ENCODE measurements at places on chromosomes 3 and 15.

- DNase-seq = no peak
These were observed 65.4 kb upstream of the XCR1 start for GRCh38 chr3:46092702-46093080.

DNA sequence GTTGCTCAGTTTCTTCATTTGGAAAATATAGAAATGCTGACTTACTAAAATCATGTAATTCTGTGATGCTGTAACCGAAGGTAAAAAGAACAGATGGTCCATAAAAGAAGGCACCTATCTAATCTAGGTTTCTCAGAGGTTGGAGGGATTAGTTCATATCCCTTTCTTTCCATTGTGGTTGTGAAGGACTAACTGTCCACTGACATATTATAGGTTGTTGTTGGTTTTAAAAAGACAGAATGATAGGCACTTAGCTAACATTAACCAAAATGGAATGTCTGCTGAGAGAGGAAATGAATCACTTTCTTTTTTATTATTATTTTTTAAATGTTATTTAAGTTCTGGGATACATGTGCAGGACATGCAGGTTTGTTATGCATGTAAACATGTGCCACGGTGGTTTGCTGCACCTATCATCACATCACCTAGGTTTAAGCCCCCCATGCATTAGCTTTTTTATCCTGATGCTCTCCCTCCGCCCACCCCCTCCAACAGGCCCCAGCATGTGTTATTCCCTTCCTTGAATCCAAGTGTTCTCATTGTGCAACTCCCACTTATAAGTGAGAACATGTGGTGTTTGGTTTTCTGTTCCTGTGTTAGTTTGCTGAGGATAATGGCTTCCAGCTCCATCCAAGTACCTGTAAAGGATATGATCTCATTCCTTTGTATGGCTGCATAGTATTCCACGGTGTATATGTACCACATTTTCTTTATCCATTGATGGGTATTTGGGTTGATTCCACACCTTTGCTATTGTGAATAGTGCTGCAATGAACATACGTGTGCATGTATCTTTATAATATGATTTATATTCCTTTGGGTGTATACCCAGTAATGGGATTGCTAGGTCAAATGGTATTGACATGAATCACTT is 45.8 kb downstream of the ALDH1A2 start:
- no peak for DNase-seq

- DNase-seq = no peak
These were observed 74.2 kb upstream of the GCNT3 start for GRCh38 chr15:59537403-59537802.

DNA sequence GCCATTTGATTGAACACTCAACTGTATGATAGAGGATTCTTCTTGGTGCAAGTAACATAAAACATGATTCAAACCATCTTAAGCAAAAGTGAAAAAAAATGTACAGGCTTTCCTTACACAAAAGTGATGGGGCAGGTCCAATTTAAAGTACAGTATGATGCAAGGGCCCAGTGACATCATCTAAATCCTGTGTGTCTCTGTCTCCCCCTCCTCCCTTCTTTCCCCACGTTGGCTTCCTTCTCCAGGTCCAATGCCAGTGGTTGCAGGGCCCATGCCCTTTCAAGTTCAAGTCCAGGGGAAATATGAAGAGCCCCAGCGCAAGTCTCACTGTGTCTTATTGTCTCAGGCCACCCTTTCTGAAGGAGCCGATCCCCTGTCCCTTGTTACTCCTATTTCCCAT is 332.3 kb downstream of the SHQ1 start:
- no peak for DNase-seq

DNA sequence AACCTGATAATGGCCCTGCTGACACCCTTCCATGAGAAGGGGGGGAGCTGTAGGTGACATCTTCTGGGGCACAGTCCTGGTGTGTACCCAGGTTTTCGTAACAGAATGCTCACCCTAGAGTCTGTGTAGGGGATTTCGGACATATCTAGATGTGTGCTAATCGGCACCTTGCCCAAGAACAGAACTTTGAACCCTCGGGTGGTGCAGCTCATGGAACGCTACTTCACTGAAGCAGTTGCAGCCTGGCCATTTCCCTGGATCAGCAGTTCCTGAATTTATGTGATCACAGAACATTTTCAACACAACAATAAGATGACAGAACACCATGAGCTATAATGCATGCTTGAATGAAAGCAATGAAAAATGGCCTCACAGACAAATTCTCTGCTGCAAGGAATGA is 57.5 kb upstream of the MUC13 start:
- DNase-seq = no peak

DNA sequence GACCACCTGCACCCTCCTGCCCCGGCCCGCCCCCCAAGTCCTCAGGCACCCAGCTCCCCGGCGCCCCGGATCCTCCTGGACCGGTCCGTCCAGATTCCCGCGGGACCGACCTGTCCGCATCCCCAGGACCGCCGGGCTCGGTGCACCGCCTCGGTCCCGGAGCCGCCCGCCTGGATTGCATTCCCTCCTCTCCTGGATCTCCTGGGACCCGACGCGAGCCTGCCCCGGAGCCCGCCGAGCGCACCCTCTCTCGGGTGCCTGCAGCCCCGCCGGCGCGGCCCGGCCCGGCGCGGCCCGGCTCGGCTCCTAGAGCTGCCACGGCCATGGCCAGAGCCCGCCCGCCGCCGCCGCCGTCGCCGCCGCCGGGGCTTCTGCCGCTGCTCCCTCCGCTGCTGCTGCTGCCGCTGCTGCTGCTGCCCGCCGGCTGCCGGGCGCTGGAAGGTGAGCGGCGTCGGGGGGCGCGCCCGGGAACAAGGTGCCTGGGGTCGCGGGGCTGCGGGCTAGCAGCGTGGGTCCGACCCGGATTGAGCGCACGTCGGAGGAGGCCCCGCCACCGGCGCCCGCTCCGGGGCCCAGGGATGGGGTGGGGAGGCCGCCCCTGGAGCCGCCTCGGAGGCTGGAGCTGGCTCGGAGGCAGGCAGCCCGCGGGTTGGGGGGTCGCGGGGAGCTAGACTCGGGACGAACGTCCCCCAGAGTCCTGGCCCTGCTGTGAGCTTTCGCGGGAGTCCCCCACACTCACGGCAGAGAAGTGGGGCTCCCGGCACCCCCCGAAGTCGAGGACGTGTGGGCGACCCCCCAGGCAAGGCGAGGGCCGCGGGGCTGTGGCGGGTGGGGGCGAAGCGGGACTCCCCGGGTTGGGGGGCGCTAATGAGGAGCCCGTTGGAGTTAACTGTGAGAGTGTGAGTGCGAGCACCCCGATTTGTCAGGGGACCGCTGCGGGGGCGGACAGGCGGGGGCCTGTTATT is 610 bp downstream of the EPHB3 start:
- DNase-seq = no peak

GRCh38 chr3:82004266-82004665 is 242.8 kb upstream of the GBE1 start:
- no peak for DNase-seq

DNA sequence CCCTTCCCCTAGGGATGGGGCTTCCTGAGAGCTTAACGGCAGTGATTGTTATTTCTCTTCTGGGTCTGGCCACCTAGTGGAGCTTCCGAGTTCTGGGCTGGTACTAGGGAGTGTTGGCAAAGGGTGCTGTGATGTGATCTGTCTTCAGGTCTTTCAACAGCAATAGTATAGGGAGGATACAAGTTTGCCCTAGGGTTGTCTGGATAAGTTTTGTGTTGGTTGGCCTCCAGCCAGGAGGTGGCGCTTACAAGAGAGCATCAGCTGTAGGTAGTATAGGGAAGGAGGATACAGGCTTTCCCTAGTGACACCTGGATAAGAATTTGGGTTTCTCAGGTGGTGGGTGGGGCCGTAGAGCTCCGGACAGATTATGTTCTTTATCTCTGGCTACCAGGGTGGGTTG is 19.2 kb upstream of the CPOX start:
- no peak for DNase-seq

- no peak for DNase-seq
These were observed 329.6 kb downstream of the UACA start for GRCh38 chr15:70433586-70434324.

DNA sequence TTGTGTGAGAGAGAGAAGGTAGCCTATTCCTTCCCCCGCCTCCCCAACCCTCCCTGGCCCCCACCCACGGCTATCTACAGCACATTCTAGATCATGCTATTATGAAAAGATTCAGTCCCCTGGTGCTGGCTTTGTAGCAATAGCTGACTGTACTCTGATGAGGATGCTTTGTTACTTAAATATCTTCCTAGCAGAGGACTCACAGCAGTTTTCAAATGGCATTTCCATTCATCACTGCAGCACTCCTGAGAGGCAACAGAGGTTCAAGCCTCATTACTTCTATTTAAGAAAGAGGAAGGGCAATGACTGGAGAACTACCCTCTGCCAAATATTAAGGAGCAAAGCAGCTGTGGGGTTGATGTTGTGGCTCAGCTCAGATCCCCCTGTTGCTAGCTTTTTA is 61.0 kb downstream of the LRRN1 start:
- DNase-seq = no peak

DNA sequence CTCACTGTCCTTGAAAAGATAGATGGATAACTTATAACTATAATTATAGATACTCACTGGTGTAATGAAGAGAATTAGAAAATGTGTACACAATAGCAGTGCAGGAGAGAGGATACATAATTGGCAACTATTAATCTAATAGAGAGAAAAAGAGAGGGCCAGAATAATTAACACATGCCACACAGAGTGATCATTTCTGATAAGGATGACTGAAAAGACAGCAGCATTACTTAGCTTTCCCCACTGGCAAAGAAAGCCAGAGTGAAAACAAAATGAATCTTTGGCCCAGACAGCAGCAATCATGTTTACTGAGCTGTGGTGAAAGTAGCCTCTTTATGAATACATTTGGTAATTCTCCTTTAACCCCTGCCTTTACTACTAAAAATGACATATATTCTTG is 493.3 kb upstream of the ROBO1 start:
- no peak for DNase-seq

GRCh38 chr3:63995086-63995485 is 28.2 kb downstream of the PSMD6 start:
- no peak for DNase-seq

DNA sequence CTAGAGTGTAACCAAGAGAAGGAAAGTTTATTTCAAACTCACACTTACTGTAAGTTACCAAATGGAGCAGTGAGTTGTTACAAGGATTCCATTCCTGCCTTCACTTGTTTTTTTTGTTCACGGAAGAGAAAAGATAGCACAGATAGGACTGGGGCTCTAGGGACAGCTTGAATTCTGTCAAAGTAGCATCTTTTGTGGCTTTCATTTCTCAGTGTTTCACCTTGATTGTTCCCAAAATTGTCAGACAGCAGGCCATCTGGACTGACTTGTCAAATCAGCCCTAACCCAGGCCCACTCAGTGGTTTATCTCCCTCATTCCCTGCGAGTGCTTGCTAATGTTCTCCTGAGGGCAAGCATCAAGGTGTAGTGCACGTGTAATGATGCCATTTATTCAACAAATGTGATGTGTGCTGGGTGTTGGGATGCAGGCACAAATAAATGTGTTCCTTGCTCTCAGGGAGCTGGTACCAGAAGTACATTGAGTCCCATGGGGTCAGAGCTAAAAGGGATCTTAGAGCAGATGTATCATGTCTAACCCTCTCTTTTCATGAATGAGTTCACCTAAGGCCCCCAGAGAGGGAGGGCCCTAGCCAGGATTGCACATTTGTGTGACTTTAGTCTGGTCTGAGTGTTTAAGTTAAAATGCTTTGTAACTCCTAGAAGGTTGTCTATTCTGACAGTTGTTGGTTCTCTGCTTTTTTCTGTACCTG is 49.1 kb downstream of the PDHB start:
- DNase-seq = no peak

- no peak for DNase-seq
These were observed 26.4 kb downstream of the MFN1 start for GRCh38 chr3:179373938-179374337.

DNA sequence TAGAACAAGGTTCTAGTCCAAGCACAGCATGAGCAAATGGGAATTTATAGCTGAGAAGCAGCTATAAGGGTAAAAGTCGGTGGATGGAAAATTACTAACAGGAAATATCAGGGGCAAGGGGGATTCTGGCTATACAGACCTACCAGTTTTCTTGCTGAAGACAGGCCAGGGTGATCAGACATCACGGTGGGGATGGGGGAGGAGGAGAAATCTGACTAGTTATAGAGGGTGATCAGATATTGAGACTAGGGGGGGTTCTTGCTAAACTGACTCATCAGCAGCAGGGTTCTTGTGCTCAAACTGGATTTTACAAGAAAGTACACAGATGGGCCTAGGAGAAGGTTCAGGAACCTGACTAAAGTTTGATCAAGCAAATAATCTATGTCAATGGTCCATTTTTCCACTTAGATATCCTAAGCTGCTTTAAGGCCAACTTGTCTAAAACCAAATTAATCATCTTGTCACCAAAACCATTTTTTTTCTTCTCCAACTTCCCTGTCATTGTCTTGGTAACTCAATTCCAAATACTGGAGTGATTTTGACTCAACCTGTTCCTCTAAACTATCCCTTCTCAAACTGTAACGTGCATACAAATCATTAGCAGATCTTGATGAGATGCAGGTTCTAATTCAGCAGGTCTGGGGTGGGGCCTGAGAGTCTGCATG is 4.6 kb downstream of the TMEM212 start:
- DNase-seq = no peak

DNA sequence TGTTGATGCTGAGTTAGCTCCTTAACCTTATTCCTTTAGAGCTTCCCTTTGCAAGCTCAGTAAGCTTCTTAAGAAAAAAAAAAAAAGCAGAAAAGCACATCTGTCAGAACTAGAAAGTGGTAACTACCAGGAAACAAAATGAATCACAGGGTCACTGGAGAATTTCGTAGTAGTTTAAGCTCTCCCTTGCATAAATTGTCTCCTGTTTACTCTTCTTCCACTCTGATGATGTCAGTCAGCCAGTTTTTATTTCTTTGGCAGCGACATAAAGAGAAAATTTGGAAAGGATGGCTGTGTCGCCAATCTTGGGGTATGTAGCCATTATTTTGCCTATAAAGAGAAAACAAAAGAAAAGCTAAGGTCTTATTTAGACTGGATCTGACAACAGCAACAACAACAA is 3.2 kb upstream of the GABRR3 start:
- no peak for DNase-seq

DNA sequence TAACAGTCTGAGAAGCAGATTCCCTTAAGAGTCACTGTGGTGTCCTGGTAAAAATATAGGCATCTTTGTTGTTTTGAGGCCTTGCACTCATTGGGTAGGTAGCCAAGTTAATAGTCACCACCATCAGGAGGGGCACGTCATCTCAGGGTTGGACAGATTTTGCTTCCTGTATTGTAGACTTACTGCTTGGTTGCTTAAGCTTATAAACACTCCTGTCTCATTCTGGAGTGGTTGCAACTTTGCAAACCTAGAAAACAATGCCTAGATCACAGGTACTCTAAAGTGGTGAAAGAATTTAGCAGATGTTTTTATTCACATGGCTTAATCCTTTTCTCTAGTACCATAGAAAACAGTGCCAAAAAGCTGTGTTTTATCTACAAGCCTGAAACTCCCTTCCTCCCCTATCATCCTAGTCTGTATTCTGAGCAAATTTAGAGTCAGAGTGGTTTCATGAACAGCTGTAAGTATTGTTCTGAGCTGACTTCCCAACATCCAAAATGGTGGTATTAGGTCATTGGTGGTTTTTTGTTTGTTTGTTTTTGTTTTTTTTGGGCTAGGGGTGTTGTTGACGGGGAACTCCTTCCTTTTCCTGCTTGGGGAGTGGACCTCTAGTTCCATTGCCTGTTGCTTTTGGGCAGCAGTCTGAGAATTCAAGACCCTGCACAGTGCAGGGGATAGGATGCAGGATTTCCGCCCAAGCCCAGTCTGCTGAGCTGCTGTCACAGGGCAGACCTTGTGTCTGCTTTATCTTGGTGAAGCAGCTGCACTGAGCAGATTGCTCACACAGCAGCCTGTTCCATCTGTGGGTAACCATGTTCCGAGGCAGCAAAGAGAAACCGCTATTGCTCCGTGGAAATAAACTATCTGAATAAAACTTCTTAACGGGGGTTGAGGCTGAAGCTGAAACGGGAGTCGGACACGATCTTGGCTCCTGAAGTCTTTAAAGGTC is 202.0 kb downstream of the AKAP13 start:
- no peak for DNase-seq

- DNase-seq = no peak
These were observed 17.9 kb downstream of the ARHGEF3 start for GRCh38 chr3:56783644-56784447.
